ENCODE measurements at places on chromosomes 11 and 22.

DNA sequence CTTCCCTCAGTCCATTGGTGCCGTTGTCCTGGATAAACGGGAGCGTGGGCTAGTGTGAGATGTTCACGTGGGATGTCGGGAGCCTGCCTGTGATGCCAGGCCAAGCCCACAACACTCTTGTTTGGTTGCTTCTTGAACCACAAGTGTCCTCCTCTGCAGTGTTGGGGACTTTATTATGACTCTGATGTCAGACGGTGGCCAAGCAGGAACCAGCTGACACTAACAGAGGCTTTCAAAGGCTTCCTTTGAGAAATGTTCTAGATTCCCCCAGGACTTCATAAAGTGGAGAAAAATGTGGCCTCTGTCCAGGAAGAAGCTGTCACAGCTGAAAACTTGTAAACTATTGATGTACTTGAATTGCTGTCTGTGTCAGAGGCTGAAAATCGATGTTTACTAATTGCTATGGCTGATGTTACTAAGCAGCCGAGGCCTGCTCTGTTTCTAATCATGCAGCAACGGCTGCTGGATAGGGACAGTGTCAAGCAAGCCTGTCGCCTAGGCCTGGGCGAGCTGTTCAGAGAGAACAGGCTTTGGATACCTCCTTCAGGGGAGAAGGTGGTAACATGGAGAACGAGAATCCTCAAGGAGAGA is 131.7 kb downstream of the TBC1D22A start:
- no peak for DNase-seq

DNA sequence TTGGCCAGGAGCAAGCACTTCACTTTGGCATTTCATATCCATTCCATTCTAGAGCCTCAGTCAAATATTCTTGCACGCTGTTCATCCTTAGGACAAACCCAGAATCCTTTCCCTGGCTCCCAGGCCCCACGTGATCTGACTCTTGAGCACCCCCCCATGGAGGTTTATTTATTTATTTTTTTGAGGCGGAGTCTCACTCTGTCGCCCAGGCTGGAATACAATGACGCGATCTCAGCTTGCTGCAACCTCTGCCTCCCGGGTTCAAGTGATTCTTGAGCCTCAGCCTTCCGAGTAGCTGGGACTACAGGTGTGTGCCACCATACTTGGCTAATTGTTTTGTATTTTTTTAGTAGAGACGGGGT is 12.7 kb upstream of the TSGA10IP start:
- no peak for DNase-seq

DNA sequence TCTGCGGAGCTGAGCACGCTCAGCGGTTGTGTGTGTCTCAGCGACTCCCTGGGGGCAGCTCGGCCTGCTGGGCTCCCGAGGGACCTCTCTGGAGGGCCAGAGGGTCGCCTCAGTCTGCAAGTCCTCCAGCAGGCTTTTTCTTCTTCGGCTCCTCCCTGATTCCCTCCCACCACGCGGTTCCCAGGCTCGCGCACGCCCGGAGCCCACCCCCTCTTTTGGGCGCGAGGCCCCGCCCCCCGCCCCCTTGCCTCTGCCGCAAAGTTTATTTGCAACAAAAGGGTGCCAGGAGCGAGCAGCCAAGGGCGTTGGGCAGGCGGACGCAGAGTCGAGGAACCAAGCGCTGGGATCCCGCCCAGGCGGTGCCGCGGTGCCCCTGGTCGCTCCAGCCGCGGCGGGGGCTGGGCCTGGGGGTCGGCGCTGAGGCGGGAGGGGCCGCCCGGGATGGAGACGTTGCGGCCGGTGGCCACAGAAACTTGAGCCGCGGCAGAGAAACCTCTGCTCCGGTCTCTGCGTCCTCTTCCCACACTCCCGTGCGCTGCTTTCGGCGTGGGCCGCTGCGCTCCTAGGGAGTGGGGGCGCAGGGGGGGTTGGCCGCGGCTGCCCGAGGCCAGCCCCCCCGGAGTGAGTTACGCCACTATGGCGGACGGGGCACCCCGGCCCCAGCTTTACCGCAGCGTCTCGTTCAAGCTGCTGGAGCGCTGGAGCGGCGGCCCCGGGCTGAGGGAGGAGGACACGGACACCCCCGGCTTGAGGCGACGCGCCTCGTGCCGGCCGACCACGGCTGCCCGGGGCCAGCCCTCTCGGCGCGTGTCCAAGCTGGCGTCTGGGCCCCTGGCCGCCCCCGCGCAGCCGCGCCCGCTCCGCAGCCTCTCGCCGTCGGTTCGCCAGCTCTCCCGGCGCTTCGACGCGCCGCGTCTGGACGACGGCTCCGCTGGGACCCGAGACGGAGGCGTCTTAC is at the start of gene ARHGEF17:
ARHGEF17 (plus strand) TSS at position 274 of the 958 bp plus-strand sequence; CDS start at position 637, 363 bp downstream.
- peak; percentile 39 for DNase-seq

GRCh38 chr22:35177811-35178210 is 79.5 kb upstream of the HMGXB4 start:
- no peak for DNase-seq

GRCh38 chr22:44842417-44842816 is 90.0 kb downstream of the ARHGAP8 start:
- DNase-seq, result no peak

DNA sequence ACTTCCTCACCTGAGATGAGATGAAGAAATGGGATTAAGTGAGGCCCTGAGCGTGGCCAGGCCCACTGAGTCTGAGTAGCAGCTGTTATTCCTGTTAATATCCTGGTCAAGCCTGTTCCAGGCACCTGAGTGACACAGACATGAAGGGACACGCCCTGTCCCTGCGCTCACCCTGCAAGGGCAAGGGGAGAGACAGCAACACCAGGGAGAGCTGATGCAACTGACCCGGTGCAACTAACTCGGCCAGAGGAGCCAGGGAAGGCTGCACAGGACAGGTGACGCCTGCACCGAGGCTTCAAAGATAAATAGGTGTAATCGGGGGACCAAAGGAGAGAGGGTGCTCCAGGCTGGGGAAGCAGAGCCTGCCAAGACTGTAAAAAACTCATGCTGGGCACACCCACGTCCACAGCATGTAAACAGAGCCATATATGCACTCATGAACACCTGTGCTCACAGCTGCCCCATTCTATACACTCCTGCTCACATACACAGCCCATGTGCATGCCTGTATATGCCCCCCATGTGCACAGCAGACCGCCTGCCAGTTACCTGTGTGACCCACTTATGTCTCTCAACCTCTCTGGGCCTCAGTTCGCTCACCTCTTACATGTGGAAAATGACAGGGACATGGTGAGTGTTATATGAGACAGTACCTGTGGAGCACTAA is 22.8 kb upstream of the GCAT start:
- DNase-seq, result no peak
